Stimulated activated CD8-positive, alpha-beta memory T cell treated with anti-CD3 and anti-CD28 coated beads, Interleukin-15, amount 100 ng/mL, for 4 hours (primary cell): ENCODE measurements at places on chromosomes 12 and 14.

DNA sequence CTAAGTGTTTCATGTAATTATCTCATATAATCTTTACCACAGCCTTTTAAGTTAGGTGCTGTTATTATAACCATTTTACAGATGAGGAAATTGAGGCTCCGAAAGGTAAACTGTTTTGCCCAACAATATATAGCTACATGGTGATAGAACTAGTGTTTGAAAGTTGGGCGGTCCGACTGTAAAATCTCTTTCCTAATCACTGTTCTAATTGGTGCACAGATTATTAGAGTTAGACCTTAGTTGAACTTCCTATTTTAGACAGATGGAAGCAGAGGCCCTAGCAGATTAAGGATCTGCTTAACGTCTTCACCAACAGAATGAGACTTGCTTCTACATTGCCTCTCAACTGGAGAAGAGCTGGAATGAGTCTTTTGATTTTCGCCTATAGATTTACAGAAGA lies 30.0 kb upstream of the DUSP6 start:
- no peak for DNase-seq

DNA sequence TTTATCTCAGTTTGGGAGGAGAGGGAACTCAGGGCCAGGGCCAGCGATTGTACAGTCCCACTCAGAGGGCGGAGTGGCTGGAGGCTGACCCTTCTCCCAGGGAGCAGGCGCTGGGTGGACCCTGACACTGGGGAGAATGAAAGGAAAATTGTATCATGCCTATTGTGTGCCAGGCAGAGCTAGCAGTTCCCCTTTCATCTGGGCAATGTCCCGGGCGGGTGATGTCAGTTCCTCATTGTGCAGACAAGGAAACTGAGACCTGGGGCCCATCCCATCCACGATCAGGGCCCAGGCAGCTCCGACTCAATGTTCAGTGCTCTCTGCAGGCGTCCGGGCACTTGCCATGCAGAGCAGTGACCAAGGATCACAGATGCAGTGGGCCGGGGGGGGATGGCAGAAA lies 101.9 kb upstream of the RTL1 start:
- no peak for DNase-seq

DNA sequence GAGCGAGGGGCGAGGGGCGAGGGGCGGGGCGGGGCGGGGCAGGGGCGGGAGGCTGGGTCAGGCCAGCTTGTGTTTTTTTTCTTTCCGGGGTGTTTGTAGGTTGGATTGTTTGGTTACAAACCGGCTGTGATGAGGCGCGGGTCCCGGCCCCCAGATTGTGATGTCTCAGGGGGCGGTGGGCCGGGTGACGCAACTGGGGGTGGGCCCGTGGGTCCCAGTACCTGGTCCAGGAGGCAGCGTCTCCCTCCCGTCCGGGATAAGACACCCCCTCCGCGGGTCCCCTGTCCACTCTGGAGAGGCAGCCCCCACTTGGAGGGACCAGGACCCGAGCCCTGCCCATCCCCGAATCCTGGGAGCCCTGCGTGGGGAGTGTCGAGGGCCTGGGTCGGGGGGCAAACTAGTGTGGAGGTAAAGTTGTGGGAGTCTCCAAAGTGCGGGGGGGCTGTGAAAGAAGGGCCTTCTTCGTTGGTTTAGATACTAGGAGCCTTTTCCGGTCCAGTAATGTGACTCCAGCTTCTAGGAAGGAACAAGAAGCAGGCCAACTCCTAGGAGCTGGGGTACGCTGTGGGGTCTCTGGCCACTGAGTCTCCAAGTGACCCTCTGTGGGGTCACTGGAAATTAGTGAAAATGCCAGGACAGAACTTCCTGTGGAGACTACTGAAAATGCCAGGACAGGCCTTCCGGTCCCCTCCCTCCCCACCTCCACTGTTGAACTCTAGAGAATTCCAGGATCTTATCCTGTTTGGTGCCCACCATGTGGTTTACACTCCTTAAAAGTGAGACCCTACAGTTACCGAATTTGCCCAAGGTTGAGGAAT lies 579 bp upstream of the CLMN start:
- DNase-seq, result no peak

- no peak for DNase-seq
Observed at GRCh38 chr14:98953551-98954348, 318.2 kb downstream of the BCL11B start.

DNA sequence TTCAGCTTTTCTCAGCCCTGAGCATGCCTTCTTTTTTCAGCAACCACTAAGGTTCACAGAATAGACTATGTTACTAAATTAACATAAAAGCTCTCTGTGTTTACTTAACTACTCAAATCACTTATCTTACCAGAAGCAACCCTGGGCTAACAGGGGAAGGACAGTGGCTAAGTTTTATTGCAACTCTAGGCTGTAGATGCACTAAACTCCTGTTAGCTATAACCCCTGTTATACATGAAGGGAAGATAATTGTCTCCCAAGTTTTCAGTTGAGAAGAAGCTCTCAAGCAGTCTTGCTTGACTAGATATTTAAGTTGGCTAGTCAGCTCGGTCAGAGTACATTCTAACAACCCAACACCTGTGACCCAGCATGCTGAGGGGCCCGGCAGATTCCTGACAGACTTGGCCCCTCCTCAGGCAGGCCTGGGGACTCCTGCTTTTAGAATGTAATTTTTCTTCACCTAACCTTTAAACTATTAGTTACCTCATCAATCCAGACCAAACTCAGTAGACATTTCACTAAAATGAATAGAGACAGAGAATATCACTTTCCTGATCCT lies 464.5 kb downstream of the EGLN3 start:
- DNase-seq, result no peak
